Inflammatory macrophage treated with lipopolysaccharide for 1 hour (primary cell): ENCODE measurements at places on chromosomes 1 and 21.

DNA sequence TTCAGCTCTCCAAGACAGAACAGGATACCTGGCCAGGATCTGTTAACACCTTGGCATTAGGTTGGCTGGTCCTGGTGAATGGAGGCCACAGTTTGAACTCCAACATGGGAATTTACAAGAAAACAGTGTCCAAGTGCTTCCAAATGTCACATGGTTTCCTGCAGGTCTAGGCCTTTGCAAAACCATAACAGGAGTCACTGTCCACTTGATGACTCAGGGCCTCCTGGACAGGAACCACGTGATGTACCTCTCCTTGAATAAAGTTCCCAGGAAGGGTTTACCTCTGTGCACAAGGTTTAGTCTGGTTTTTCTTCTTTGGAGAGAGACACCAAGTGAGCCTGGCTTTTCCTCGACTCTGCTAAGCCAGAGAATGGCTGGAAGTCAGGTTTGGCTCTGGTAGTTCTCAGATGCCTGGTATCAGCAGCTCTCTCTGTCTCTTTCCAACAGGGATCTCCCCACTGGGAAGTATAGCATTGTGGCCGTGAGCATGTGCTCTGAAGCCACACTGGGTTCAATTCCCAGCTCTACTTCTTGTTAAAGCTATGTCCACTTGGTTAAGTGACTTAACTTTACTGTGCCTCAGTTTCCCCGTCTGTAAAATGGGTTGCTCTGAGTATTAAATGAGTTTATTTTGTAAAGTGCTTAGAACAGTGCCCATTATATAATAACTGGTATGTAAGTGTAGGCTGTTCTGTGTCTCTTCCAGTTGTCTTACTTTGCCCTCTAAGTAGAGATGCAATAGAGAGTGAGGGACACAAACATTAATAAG, 27.3 kb upstream of the TMEM61 start:
- no peak for DNase-seq

- no peak for DNase-seq
These were observed 16.1 kb downstream of the FH start for GRCh38 chr1:241503444-241503843.

DNA sequence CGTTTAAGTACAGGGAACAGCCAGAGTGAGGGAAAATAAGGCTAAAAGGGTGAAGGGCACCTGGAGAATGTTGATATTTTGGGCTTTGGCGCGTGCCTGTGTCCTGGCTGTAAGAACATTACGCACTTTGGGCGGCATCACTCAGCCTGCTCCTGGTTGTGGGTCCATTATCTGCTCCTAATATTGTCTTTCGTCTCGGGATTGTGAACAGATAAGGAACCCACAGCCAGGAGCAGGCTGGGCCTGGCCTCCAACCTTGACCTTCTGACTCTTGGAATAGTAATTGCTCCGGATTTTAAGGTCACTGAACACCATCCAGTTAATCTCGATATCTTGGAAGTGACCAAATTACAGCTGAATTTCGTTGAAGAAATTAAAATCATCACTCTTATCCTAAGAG, 61.9 kb downstream of the TCP10L start:
- no peak for DNase-seq

- DNase-seq: peak; percentile 10
These were observed 102.8 kb upstream of the COL24A1 start for GRCh38 chr1:86259390-86259789.

- DNase-seq: no peak
These were observed 11.3 kb upstream of the ADORA1 start for GRCh38 chr1:203116091-203116820.
